ENCODE measurements at places on chromosomes 3 and 15. TPM values are rescaled to one million over a fixed set of nuclear protein-coding genes. Genes with fewer than 3 reads are reported as not detected.
A peak's percentile ranks its signal among the peaks of the same experiment; 100 is the strongest.

- peak; percentile 44 for DNase-seq
Observed at GRCh38 chr15:67193223-67193990, 61.1 kb downstream of the AAGAB start.

DNA sequence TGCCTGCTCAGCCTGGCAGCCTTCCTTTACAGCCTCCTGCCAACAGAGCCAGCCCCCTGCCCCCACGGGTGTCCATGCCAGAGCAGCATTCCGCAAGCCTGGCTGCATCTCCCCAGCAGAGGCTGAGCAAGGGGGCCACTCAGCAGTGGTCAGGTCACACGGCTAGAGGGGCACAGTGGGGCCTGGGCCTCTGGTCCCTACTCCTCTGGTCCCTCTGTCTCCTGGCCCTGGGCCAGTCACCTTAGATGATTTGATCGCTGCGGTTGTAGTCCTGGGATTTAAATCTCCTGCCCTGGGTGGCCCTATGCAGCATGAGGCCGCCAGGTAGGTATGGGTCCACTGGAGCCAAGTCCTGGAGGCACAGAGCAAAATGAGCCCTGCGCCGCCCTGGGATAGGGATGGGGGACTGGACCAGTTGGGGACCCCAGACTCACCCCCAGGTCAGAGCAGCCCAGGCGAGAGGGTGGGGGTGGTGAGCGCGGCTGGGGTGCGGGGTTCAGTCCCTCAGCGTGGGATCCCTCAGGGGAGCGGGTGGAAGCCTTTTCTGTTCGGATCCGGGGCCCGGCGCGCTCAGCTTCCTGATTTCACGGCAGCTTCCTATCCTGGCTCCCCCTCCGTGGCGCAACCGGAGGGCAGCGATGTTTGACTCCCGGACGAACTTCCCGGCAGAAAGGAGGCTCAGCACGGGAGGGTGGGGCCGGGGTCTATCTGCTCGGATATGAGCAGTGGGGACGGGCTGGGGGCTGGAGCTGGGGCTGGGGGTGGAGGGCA lies at the start of gene ZBTB47:
TSS of gene ZBTB47 (plus strand) at position 138 of the 771 bp plus-strand sequence. CDS start 4,659 bp downstream, outside the sequence.
- DNase-seq = peak; percentile 70

DNA sequence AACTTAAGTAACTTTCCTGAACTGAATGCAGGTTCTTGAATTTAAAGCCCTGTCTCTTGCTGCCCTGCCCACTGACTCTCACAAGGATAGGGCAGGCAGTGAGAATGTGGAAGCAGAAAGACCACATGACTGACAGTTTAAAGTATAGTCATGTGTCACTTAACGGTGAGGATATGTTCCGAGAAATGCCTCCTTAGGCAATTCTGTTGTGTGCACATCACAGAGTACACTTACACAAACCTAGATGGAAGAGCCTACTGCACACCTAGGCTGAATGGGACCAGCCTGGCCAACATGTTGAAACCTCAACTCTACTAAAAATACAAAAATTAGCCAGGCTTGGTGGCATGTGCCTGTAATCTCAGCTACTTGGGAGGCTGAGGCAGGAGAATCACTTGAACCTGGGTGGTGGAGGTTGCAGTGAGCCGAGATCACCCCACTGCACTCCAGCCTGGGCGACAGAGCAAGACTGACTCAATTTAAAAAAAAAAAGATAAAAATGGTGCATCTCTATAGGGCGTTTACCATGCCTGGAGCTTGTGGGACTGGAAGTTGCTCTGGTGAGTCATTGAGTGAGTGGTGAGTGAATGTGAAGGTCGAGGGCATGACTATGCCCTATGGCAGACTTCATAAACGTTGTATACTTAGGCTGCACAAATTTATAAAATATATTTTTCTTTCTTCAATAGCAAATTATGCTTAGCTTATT lies 18.9 kb upstream of the COPG1 start:
- no peak for DNase-seq

- no peak for DNase-seq
Observed at GRCh38 chr3:56339244-56339643, 129.0 kb downstream of the ERC2 start.

- DNase-seq = no peak
Observed at GRCh38 chr3:10354361-10355015, 33.6 kb upstream of the SEC13 start.

GRCh38 chr15:63135804-63136203 lies 14.1 kb downstream of the LACTB start:
- no peak for DNase-seq

GRCh38 chr3:17765819-17766472 lies 23.5 kb upstream of the TBC1D5 start:
- no peak for DNase-seq

- DNase-seq = no peak
Observed at GRCh38 chr3:141387516-141387915, 19.2 kb downstream of the ZBTB38 start.

- DNase-seq = no peak
Observed at GRCh38 chr3:150729682-150730360, 26.1 kb upstream of the ERICH6 start.

GRCh38 chr15:69610277-69610676 lies 157.7 kb downstream of the RPLP1 start:
- no peak for DNase-seq

DNA sequence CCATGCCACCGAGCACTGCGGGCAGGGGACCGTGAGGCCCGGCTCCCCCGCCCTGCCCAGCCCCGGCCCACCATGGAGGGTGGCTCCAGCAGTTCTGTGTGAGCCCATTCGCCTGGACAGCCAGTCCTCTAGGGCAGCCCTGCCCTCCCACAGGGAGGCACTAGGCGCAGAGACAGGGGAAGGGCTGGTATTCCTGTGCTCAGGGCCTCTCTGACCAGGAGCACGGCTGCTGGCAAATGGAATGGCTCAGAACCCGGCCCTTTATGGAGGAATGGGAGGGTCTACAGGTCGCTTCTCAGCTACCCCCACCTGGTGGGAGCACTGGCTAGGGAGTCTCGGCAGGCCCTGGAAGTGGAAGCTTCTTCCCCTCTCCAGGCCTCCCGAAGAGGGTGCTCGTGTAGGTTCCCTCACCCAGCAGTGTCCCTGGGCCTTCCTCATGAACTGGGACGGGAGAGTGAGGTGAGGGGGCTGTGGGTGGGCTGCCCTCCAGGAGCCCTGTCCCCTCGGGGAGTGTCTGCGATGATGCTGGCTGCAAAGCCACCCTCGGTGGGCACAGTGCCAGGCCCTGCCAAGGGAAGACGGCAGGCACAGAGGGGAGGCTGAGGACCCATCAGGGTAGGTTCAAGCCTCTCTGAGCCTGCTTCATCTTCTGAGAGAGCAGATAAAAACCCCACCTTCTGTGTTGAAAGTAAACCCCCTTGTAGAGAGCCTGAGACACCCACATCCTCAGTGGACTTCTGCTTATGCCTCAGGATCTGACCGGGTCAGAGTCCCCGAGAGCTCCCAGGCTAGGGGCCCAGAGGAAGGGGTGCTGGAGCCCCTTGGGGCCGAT lies 1.5 kb downstream of the MELTF start:
- no peak for DNase-seq

GRCh38 chr3:50090984-50091383 lies 2.3 kb downstream of the RBM5 start:
- DNase-seq = no peak

- DNase-seq = no peak
Observed at GRCh38 chr3:184423561-184423960, 43.7 kb downstream of the CHRD start.

- DNase-seq = no peak
Observed at GRCh38 chr15:50675535-50676144, 11.0 kb downstream of the TRPM7 start.

GRCh38 chr3:24508423-24508839 lies 13.8 kb upstream of the THRB start:
- DNase-seq = no peak

The PHLDB2 gene
- 9.0 TPM for polyA plus RNA-seq

The PPP1R14D gene
- polyA plus RNA-seq = not detected

The SV2B gene
- polyA plus RNA-seq = 0.10 TPM

The CHRFAM7A gene
- 0.57 TPM for polyA plus RNA-seq
